ENCODE measurements at places on chromosomes 16 and 17.

DNA sequence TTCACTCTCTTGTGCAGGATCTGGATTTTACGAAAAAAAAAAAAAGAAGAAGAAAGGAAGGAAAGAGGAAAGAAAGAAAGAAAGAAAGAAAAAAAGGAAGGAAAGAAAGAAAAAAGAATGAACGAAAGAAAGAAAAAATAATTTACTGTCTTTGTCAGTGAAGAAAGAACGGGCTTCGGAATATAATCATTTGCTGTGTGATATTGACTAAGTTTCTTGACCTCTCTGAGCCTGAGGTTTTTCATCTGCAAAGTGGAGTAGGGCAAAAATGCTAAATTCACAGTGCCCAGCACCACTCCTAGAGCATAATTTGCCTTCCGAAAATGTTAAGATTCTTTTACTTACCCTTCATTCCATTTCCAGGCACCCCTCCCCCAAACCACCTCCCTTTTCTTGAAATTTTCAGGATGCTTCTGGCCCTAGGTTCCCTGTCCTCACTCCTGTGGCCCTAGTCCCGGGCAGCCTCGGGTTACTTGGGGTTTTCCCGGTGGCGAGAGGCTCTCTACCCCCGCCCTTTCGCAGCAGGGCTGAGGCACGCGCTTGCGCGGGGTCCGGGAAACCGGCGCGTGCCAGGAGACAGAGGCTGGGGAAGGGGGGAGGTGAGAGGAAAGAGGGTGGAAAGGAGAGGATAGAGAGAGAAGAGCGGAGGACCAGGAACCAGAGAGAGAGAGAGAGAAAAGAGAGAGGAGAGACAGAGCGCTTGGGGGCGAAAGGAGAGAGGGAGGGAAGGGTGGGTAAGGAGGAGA lies at the start of gene CNTNAP1:
TSS of gene CNTNAP1 (plus strand) at position 556 of the 746 bp plus-strand sequence. CDS start 299 bp downstream, outside the sequence.
- no peak for DNase-seq

DNA sequence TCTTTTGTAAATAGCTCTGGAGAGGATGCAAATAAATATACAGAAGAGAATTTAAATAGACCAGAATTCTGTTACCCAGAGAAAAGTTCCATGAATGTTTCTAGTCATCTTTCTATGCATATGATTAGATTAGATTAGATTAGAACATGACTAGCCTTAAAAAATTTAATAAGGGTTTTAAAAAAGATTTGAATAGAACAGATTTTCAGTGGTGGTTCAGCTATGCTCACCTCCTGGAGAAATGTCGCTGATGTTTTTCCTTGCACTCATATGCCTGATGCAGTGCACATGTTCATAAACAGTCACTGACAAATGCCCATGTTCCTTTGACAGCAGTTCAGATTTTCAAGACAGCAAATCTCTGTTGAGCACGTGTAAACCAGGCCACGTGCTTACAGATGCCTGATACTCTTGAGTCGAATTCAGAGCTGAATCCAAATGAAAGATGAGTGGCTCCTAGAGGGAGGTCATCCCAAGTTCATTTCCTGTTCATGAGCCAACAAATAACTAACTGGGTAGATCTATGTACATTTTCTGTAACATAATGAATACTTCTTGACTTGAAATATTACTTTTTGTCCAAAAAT lies 19.9 kb upstream of the RAB11FIP4 start:
- peak; percentile 16 for DNase-seq

DNA sequence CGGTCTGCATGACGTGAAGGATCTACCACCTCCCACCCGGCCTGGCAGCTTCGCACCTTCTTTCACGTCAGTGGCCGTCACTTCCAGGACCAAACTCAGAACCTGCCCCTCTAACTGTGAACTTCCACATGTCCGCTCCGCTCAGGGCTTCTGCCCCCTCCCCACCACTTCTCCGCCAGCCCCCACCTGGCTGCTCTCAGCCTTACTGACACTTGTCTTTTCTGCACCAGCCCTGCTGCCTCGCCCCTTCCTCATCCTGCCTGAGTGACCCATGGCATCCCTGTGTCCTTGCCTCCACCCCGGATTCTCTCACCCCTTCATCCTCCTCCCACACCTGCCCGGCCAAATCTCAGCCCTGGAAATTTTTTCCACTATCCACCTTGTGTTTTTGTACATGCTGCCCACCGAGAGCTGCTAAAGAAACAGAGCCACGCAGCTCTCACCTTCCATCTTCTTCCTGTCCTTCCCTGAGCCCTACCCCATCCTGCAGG lies 14.2 kb downstream of the PIMREG start:
- DNase-seq = no peak

DNA sequence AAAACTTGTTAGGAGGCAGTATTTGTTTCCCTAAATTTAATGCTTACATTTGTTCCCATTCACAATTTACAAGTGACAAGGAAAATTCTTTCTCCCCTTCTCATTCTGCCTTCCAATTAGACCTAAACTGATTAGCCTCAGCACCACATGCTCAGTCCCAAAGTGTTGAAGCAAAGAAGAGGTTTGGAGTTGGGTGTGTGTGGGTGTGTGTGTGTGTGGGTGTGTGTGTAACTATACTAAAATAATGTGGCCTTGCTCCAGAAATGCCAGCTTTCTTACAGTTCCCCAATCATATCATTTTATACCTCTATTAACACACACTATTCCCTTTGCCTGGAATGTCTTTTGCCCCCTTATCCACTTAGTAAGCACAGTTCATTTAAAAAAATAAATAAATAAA lies 6.9 kb upstream of the UTP6 start:
- no peak for DNase-seq

DNA sequence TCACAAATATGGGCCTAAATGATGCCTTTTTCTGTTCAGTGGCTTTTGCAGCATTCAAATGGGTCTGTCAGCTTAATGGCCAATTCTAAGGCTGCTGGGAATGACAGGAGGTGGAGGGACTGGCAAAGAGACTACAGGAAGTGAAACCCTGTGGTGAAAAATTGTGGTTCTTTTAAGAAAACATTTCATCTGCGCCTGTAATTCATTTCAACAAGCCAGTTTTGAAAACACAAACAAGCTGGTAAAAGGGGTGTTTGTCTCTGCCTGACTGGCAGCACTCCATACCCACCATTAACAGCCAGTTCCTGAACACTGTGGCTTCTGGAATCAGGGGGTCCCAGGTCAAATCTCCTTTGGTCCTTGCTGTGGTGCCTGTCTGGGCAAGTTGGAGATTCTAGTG lies 3.6 kb upstream of the KDM8 start:
- DNase-seq = peak; percentile 78

- DNase-seq = no peak
Measured at GRCh38 chr17:61947367-61948078, 19.7 kb upstream of the INTS2 start.

GRCh38 chr16:48596326-48596725 lies 13.7 kb downstream of the N4BP1 start:
- no peak for DNase-seq

- no peak for DNase-seq
Measured at GRCh38 chr17:1264196-1264595, 6.0 kb upstream of the BHLHA9 start.

GRCh38 chr17:67546578-67547527 lies 169.8 kb downstream of the PITPNC1 start:
- DNase-seq = peak; percentile 41

GRCh38 chr16:66003201-66003600 lies 363.3 kb upstream of the CDH5 start:
- DNase-seq = no peak

DNA sequence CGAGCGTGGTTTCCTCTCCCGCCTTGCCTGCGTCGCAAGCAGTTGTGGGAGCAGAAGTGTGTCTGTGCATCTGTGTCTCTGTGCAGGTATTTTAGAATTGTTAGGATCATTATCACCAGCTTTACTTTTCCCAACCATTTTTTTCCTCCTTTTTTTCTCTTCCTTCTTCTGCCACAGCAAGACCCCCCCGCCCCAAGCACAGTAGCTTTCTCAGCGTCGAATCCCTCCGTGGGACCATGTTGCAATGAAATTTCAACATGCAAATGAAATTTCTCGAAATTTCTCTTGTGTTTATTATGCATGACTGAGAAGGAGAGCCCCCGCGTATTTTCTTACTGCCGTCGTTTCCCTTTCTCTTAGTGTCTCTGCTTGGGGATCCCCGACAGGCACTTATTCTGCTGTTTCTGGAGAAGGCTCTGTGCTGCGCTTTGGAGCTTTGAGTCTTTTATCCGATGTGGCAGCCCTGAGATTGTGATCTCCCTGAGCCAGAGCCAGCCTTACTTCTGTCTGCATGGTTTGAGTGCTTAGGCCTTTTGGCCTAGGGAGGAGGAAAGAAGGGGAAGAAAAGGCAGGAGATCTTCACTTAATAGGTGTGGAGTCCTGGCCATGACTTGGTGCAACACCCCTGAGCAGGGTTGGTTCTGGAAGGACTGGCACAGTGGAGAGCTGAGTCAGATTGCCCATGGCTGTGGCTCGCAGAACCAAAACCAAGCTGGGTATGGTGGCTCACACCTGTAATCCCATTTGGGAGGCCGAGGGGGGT lies 5.0 kb downstream of the ARMC7 start:
- no peak for DNase-seq

DNA sequence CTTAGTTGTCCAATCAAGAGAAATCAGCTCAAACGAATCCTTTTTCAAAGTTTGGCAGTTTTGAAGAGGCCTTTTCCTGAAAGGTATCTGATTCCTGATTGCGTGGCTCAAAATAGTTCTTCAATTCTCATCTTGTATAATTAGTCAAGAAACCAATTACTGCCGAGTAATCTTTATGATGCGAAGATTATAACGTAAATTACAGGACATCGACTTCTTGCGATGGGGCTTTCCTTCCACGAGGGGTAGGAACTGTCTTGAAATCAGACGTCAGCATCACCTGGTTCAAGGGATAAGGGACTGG lies 644 bp upstream of the ARL2BP start:
- DNase-seq = no peak

DNA sequence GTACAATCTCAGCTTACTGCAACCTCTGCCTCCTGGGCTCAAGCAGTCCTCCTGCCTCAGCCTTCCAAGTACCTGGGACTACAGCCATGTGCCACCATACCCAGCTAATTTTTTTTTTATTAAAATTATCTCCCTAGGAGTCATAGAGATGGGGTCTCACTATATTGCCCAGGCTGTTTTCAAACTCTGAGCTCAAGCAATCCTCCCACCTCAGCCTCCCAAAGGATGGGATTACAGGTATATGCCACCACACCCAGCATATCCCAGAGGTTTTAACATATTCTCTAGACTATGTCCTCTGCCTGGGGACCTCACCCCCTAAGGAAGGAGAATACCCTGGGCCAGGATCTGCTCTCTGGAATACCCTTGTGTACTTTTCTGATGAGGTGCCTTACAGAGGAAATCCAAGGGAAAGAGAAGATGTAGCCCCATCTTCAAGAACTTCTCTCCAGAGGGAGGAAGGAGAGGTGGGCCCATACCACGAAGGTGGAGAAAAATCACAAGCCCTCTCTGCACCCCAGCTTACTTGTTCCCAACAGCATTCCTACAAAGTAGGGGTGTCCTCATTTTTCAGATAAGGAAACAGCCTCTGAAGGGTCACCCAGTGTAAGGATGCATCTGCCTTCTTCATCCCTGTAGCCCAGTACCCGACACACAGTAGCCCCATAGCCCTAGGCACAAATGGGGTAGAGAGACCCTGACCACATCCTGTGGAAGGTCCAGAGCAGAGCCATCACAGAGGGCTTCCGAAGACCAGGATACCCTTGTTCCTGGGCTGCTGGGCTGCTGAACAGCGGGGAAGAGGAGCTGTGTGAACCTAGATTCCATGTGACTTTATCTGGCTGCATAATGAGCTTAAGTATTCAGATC lies 151.6 kb downstream of the SOCS1 start:
- DNase-seq = no peak

DNA sequence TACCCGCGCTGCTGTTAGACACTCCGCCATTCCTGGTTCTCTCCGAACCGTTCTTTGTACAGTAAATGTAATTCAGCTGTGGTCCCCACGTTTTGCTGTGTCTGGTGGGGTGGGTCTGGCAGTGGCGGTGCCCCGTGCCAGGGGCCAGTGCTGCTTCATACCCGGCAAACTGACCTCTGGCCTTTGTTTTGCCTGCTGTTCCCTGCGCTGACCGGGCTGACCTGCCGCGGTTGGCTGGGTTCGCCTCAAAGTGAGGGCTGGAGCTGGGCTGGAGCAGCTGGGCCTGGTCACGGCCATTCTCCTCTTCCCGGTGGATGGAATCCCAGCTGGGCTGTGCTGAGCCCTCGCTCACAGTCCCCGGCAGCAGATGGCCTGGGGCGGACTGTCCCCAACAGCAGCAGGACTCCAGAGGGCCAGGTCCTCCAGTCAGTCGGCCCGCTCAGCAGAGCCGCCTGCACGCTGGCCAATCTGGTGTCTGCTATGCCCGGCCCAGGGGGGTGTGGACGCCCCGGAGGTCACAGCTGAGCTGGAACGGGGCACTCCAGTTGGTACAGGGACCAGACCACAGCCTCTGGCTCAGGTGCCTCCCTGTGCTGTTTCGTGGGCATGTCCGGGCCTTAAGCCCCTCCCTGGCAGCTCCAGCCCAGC lies 1.5 kb upstream of the WFIKKN1 start:
- DNase-seq = no peak

DNA sequence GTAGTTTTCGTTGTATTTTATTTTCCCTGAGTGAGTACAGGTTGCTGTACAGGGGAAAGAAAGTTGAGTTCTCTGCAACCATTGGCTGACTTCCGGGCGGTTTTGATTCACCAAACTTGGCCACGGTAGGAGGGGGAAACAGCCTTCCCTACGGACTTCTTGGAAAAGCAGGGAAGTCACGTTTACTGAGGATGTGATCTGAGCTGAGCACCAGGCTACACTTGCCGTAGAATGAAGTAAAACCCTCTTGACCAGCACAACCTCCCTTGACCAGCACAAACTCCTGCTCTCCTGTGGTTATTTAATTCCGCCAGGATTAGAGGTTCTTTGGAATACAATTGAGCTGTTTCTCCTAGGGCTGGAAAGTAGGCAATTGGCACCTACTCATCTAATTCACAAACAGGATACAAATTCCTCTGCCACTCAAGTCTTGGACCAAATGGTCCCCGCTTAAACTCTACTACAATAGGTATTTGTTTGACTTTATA lies 242.0 kb upstream of the RBFOX1 start:
- no peak for DNase-seq

DNA sequence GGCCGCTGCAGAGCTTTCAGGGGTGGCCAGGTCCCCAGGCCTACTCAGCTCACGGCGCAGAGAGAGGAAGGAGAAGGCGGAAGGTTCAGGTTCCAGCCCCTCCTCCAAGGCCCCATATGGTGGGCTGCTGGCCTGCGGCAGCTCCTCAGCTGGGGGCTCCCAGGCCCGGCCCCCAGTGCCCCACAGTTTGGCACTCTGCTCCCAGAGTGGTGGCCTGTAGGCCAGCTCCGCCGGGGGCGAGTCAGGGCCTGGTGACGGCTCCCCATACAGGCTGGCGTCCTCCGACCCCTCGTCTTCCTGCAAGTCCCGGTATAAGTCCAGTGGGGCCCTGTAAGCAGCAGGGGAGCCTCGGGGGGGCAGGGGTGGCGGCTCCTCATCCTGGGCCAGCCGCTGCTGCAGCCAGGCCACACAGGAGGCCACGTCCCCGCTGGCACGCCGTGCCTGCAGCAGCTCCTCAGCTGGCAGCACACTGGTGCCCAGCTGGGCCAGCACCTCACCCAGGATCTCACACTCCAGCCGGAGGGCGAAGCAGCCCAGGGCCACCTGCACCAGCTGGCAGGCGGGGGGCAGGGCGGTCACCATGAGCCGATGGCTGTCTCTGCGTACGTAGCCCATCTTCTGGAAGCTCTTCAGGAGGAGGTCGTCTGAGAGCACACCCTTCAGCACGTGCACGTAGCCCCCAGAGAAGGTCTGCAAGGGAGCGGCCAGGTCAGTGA lies 3.7 kb downstream of the SPATA2L start:
- no peak for DNase-seq

Data from GM12864 (cell line).